ENCODE measurements at places on chromosomes 5 and 9.

DNA sequence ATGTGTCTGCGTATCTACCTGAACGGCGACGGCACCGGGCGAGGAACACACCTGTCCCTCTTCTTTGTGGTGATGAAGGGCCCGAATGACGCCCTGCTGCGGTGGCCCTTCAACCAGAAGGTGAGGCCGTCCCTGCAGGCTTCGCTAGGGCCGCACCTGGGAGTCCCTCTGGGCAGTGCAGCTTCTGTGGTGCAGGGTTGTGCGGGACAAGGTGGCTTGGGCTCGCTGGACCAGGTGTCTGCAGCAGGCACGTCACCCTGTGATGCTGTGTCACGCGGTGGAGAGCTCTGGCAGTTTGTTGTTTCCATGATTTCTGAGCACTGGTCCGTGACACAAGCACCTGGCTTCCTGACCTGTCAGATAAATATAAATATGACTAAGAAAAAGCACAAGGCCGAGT is 20.7 kb downstream of the FBXW5 start:
- no peak for ATAC-seq

- ATAC-seq = no peak
Observed at GRCh38 chr5:107486489-107486888, 184.2 kb downstream of the EFNA5 start.

- ATAC-seq = no peak
Observed at GRCh38 chr9:136232969-136233368, 12.6 kb downstream of the QSOX2 start.

DNA sequence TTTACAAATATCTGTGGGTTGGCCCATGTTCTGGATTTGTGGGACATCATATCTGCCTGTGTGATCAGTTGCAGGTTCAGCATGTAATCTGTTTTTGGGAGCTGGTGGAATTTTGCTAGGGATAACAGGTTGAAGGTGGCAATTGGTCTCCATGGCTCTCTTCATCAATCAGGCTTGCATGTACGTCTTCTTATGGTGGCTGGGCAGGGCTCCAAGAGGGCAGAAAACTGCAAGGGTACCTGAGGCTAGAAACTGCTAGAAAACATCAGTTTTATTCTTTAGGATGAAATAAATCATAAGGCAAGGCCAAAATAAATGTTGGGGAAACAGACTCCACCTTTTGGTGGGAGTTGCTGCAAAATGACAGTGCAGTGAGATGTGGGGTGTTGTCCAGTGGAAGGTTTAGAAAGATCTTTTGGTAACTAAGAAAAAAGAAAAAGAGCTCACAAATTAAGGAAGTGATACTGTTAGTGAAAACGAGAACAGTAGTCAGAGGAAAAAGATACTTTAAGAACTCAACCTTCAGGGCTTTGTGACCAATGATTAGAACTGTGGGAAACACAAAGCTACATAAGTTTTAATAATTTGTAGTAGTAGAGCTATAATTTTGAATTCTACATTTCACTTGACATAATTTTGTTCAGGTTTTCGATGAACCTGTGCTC is 300.7 kb upstream of the IZUMO3 start:
- no peak for ATAC-seq

GRCh38 chr9:23850690-23851629 is 24.9 kb upstream of the ELAVL2 start:
- ATAC-seq = peak; percentile 83

- ATAC-seq = no peak
Observed at GRCh38 chr5:65037831-65038815, 269.4 kb downstream of the CWC27 start.

GRCh38 chr5:77993141-77993854 is 217.2 kb upstream of the TBCA start:
- no peak for ATAC-seq

DNA sequence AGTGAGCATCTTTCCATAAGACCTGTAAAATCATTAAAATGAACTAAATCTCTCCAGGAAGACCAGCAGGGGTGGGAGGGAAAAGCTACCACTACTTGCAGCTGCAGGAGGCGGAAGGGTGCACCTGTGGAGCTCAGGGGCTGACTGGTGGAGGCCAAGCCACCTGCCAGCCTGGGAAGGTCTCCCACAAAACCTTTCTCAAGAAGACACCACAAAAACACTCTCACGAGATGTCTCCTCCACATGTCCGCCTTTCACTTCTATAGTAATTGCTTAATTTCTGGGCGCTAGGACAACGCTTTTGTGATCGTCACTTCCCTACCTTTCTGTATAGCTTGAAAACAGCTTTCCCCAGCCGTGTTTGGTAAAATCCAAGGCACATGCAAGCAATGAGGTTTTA is 114.4 kb downstream of the ROR2 start:
- no peak for ATAC-seq

- peak; percentile 70 for ATAC-seq
Observed at GRCh38 chr9:89497978-89498851, at the start of gene SEMA4D. Gene SEMA4D, minus strand, starts transcription at chr9:89498113. Its CDS starts 92,657 bp downstream, at chr9:89405456.

DNA sequence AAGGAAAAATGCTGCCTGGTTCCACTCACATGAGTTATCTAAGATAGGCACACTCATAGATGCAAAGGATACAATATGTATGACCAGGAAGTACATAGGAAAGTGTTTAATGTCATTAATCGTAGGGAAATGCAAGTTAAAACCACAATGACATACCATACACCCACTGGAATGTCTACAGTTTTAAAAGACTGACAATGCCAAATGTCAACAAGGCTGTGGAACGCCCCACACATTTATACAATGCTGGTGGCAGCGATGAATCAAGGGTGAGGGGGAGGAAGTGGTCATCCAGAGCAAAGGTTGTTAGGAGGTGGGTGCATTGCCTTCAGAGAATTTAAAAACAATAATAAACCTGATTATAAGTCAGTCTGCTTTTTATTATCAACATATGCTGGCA is 437.8 kb downstream of the ARHGEF28 start:
- no peak for ATAC-seq

Data from SK-N-SH treated with all-trans-retinoic acid at 6 μM for 48 hours (cell line).